ENCODE measurements at places on chromosomes 7 and 10.
A peak's percentile ranks its signal among the peaks of the same experiment; 100 is the strongest.

GRCh38 chr7:131381069-131381838, 53.6 kb downstream of the MKLN1 start:
- DNase-seq = no peak

DNA sequence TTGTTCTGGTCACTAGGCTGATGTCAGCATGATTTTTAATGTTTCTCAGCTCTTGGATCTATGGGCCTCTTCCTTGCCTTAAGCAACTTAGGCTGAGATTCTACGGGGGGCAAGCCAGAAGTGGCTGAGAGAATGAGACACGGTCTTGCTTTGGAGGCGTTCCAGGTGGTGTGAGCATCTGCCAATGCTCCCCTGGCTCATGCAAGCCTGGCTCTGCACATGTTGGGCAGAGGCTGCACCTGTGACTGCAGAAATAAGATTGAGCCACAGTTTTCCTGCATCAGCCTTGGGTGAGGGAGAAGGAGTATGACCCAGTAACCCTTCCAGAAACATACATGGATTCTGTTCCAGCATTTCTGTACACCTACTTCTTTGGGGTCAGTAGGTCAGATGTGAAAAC, 41.9 kb downstream of the C10orf120 start:
- DNase-seq = no peak

DNA sequence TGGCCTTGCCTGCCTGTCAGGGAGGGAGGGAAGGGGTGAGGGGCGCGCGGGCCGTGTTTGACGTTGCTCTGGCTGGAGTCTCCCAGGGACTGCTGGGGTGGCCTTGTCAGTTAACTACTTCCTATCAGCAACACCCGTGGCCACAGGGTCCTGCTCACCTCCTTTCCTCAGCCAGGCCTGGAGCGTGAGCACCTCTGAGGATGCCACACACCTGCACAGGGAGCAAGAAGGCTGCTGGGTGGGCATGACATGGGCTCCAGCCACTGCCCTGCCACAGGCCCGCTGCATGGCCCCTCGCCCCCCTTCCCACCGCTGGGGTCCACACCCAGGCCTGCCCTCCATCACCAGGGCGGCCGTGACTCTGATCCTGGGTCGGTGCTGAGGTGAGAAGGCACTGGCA, 212.4 kb downstream of the ELFN1 start:
- no peak for DNase-seq

DNA sequence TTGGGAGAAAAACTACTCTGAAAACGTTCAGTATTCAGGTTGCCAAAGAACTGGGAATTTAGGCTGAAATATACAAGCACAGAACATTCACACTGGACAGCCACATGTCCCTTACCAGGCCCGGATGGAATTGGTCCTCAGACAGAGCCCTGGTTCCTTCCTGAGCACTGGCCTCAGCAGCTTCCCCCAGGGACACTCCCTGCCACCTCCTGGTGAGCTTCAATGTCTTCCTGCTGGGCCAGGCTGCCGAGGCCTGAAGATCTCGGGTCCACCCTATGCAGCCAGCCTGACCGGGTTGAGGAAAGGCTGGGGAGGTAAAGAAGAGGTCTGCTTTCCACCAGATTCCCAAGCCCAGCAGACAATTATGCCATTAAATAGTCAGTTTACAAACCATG, 24.8 kb downstream of the LEP start:
- no peak for DNase-seq

DNA sequence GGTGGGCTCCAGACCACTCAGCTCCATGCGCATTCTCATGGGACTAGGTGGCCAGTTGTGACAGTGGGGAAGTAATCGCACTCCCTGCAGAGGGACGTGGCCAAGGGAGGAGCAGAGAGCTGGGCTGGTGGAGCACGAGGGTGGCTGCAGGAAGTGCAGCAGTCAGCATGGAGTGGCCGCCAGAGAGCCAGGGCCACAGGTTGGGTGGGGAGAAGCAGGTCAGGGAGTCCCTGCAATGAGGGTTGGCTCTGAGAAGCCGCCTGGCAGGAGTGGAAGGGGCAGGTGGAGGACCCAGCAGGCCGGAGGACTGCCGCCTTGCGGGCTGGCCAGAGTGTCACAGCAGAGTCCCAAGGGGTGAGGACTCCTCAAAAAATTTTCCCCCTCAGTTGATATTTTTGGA, 26.2 kb downstream of the FKBP6 start:
- DNase-seq = no peak

DNA sequence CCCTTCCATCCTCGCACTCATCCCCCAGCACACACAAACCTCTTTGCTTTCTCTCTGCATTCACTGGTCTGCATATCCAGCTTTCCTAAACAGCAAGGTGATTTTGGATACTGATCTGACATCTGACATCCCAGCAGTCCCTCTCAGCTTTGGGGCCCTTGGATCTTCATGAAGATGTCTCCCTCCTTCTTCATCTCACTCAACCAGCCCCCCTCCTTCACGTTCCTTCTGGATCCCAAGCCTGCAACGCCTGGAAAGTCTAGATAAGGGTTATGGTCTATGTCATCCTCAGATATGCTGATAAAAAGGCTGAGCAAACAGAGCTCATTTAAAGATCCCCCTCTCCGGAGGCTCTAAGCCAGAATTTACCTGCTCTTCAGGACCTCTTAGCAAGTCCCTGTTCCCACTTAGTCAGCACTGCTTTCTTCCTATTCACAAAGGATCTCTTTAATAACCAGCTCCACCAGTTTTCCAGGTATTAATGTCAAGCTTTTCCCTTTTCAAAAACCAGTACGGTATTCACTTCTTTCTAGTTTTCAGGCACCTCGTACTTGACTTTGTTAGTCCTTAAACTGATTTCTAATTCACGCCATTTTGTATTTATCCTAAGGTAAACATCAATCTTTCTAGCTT, 38.9 kb downstream of the CREB3L2 start:
- DNase-seq = no peak

DNA sequence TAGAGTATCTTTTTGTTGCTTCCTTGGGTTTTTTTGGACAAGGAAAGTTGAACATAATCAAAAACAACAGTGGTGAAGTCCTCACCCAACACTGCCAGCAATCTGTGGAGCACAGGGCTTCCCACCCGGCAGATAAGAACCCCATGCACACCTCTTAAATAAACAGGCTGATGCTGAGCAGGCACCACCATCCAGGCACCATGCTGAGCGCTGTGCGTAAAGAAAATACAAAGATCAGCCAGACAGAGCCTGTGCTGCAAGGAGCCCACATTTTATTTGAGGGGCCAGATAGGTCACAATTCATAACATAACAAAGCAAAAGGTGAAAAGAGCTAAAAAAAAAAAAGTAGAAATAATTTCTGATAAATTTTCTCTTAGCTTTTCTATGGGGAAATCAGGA, 231.2 kb downstream of the PTPRN2 start:
- no peak for DNase-seq

DNA sequence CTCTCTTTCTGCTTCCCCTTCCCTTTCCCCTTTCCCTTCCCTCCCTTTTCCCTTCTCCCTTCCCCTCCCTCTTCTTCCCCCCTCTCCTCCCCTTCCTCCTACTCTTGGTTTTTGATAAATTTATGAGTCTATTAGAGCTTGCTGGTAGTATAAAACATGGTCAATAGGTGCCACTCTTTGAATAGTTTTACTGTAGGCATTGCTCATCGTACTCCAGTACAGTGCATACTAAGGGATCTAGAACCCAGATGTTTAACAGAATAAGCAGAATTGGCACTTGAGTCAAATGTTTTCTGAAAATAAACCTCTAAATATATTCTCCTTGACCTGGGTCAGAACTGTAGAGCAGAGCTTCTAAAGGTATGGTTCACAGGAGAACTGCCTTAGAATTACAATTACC, 126.7 kb downstream of the SORCS3 start:
- DNase-seq = no peak

- no peak for DNase-seq
These were observed 52.7 kb upstream of the MKLN1 start for GRCh38 chr7:131274986-131275385.

GRCh38 chr10:24128066-24128730, 80.7 kb upstream of the KIAA1217 start:
- no peak for DNase-seq

DNA sequence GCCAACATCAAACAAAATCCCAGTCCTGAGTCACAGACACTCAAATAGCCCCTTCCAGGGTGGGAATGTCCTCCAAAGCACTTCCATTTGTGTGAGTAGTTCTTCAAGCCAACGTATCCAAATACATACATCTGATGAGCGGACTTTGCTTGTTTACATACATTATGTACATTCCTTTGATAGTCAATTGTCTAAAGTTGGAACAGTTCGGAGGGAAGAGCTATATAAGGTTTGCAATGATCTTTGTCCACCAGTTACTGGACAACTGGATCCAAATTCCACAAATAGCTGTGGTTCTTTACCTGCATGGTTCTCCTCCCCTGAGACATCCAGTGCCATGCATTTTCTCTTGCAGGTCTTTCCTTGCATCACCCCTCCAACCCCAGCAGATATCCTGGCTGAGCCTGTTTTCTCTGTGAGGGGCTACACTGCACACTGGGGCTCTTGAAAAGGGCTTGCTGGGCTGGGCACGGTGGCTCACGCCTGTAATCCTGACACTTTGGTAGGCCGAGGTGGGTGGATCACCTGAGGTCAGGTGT, 4.7 kb upstream of the MGMT start:
- DNase-seq = no peak

DNA sequence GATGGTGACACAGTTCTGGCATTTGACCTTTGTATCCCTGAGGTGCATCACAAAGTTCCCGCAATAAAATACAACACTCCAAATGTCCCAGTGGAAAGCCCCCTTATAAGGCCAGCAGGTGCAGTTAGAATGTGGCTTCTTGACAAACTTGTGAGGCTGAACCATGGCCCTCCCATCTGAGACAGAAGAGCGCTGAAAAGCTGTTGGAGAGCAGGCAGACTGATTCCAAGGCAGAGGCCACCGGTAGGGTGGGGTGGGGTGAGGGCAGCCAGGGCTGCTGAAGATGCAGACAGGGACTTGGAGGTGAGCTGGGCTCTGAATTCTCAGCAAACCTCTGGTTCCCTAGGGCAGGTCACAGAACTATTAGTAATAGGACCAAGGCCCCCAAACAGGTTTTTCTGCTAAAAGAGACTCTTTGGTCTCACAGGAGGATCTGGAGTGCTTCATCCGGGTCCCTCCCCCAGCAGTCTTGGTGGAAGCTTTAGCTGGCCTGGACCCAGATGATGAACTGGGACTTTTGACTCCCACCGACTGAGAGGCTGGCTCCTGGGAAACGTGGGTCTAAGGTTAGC, 15.6 kb upstream of the CHST3 start:
- no peak for DNase-seq

DNA sequence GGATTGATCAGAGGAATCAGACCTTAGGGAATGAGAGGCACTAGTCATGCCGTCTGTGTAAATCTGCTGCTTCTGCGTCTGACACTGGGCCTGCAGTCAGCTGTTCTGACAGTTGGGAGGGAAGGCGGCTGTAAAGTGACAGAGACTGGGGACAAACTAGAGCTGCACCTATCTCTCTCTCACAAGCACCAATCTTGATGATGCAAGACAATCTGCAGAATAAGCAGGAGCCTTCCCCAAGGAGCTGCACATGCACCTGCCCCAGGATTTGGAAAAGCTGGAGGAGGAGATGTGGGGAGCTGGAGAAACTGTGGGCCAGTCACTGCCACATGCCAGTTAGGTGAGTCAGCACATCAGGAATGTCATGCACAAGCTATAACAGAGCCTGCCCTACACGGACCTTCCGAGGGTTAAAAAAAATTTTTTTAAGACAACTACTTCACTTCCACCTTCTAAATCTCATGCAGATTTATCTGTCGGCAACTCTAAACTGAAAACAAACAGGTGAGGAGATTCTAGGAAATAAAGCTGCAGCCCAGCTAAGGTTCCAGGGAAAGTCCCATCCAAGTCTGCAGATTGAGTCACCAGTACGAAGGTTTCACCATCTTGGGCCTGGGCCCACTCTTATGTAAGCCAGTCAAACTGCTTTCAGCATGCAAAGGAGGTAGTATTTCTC, 39.2 kb downstream of the ENO4 start:
- DNase-seq = no peak

- no peak for DNase-seq
These were observed 18.0 kb downstream of the MXI1 start for GRCh38 chr10:110225441-110225755.

- DNase-seq = no peak
These were observed 486.1 kb downstream of the SEMA3D start for GRCh38 chr7:84700563-84701370.

DNA sequence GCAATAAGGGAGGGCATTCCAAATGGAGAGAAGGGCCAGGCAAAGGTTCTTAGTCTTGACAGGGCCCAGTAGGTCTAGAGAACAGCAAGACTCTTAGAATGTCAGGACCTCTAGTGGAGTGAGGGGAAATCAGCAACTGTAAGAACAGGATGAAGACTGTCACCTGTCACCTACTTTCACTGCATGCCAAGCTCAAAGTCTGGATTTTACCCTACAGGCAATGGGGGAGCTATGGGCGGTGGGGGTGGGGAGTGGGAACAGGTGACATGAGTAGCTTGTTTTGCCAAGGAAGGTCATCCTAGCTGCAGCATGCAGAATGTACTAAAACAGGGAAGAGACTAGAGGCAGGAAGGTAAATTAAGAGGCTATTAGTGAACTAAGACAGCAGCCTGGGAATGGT, 18.3 kb downstream of the GOT1 start:
- no peak for DNase-seq

- DNase-seq = peak; percentile 80
These were observed 81.6 kb downstream of the PRKAG2 start for GRCh38 chr7:151795168-151795811.

- DNase-seq = no peak
These were observed 210.1 kb upstream of the KCTD7 start for GRCh38 chr7:66418537-66418936.

- DNase-seq = no peak
These were observed 715.2 kb upstream of the GRM3 start for GRCh38 chr7:85928500-85928899.

DNA sequence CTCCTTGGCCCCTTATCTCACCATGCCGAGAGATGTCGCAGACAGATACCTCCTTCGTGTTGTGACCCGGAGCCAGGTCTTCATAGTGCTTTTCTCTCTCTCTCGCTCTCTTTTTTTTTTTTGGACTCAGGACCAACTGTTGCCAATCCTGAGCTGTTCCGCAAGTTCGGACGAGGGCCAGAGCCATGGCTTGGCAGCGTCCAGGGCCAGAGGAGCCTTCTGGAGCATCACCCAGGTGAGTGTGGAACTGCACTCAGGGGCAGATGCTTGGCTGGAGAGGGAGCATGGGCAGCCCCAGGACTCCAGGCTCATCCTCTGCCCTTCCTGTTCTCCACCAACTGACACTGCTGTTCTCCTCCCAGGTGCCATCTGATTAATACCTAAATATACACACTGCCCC, 7.8 kb downstream of the ZNF862 start:
- no peak for DNase-seq

DNA sequence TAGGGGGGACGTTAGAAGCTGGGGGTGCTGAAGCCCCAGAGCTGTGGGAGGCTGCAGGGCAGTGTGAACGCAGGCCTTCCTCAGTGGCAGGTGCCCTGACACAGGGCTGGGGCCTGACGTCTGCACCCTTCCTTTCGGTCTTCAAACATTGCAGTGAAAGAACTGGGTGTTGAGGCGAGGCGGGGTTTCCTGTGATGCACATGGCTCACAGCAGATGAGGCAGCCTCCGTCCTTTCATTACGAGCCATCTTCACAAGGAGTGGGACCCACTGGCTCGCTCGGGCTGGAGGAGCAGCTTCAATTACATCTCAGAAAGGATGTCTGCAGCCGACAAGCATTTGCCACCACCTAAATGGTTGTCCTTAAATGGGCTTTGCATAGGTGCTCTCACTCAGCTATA, 180.3 kb upstream of the SHH start:
- no peak for DNase-seq
